ENCODE measurements at places on chromosomes 4 and X.

DNA sequence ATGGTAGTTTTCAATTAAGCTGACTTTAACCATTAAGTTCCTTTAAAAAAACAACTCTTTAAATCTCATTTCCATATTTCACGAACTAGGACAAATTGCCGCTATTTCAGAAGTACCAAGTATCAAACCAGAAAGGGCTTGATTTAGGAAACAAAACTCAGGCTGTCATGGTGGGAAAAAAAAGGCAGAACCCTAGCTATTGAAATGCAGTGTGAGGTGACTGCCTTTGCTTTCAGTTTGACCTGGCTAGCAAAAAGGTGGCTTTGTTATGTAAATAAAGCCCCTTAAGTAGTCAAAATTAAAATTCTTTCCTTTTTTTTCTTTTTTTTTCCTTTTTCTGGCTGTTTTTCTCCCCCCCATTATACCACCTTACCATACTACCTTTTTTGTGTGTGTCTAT is 40.6 kb upstream of the CYP2U1 start:
- DNase-seq: no peak

- DNase-seq: no peak
These were observed 207.9 kb upstream of the FAM241A start for GRCh38 chr4:111937368-111937767.

GRCh38 chr4:40547789-40548132 is 81.9 kb downstream of the RBM47 start:
- no peak for DNase-seq

DNA sequence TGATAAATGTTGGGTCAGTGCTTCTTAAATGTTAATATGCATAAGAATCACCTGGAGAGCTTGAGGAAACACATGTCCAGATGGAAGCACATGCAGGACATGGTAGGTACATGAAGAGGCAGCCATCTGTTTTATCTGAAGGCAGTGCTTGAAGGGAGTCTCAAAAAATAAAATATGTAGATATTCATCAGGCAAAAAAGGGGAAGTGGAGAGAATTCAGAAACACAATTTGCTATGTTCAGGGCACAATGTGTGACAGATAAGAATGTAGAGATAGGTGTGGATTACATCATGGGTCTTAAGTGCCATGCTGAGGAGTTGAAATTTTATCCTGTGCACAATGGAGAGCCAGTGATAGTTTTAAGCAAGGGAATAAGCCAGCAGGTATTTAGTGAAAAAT is 59.6 kb upstream of the CASK start:
- DNase-seq: no peak

GRCh38 chr4:78863991-78864390 is 75.2 kb downstream of the PAQR3 start:
- DNase-seq: no peak

- DNase-seq: no peak
These were observed 1851.3 kb upstream of the PCDH7 start for GRCh38 chr4:28868841-28869240.

DNA sequence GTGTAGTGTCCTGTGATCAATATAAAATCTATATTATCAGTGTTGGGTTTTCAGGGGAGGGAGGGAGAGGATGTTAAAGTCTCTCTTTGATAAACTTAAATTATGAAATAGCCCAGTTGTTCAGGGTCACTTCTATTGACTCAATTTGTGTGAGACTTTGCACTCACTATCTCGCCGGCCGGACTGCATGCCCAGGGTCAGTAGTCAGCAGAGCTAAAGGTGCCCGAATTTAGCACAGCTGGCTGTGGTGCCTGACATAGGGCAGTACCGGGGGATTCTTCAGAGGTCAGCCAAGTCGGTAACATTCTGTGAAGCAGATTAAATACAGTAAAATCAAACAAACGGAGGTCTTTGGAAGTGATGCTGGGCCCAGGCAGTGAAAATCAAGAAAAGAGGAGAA is 19.2 kb downstream of the GABRQ start:
- DNase-seq: no peak

DNA sequence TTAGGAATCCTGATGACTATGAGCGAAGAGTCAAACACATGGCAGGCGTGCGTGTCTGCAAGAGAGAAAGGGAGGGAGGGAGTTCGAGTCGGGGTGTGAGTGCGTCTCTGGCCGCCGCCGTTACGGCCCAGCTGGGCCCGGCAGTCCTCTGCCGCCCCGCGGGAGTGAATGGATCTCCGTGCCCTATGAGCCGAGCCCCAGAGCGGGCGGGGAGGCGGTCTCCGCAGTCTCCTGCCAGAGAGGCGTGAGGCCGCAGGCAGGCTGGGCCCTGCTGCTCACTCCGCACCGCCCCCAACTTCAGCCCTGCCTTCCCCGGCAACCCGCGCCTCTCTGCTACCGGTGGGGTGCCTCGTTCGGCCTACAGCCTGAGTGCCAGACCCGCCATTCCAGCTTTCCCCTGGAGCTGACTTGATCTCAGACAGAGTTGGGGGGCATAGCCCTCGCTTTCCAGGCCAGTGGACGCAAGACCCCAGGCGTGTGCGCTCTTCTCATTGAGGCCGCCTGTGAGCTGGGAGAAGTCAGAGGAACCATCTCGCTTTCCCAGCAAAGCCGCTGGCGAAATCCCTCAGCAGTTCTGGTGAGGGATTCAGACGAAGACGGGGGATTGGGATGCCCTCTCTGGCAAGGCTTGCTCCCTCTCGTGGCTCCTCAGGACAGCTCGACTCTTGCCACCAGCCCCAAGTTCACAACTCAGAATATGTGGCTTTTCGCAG is 1.4 kb downstream of the SLC16A2 start:
- DNase-seq: no peak

DNA sequence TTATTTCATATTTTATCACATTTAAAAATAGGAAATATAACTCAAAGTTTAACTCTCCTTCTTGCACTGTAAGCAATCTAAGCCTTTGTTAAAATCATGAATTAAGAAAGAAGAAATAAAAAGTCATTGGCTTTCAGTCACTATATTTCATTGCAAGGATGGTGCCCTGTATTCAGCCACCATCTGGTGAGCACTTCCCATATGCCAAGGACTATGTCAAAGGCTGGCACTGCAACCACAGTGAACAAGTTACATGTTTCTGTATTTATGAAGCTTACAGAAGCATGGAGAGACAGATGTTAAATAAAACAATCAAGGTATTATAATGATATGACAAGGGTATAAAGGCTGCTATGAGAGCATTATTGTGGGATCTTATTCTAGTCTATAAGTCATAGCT is 68.6 kb downstream of the PRKG2 start:
- DNase-seq: no peak
